Hepatic stellate cell (primary cell): ENCODE measurements at places on chromosomes 2 and 18.

DNA sequence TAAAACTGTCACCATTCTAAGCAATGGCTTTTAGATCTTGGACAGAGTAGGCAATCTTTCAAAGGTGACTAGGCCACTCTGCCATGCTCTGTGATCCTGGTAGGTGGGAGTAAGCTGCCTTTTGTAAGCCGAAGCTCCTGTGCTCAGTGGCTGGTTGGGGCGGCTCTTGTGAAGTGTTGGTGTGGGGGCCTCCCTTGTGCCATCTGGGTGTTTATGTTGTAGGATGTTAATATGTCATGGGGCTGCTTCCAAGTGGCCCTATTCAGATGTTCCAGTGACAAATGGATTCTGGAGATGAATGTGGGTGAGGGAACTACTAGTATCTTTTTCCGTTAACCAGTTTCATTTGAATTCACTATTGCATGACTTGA, 116.8 kb upstream of the SPRED2 start:
- DNase-seq, result no peak

DNA sequence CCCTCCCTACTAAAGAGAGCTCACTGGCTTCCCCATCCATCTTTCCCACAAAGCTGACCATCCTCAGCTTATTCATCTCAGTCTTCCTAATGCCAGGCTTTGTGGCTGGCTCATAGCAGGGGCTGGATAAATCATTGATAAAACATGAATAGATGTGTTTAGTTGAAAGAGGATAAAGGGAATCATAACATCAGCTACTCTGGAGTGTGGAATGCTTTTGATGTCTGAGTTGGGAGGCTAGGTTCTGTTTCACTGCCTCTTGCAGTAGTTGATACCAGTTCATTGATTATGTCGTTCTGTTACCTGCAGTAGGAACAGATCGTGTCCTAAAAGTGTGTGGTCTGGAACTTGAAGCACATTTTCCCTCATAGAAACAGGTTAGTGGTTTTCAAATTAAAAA, 66.3 kb upstream of the HK2 start:
- no peak for DNase-seq

GRCh38 chr18:75089748-75090327, 119.1 kb downstream of the PTGR3 start:
- DNase-seq, result no peak

- no peak for DNase-seq
Measured at GRCh38 chr18:57052759-57053158, 94.1 kb upstream of the BOD1L2 start.

GRCh38 chr18:59024829-59025228, 114.9 kb upstream of the SEC11C start:
- peak; percentile 45 for DNase-seq

GRCh38 chr2:102355526-102356380, at the start of gene IL18R1:
IL18R1 (plus strand) TSS chr2:102355796; CDS start chr2:102362661, 6,865 bp downstream.
- DNase-seq, result peak; percentile 60

DNA sequence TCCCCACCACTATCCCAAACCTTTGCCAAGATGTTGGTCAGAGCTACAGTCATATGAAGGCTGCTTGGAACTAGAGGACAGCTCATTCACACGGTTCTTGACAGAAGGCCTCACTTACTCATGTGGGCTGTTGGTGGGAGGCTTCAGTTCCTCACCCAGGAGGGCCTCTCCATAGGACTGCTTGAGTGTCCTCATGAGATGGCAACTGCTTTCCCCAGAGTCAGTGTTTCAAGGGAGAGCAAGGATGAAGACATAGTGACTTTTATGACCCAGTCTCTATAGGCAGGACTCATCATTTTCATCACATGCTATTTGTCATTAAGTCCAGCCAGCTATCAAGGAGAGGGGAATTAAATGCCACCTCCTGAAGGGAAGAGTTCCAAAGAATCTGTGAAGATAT, 33.4 kb upstream of the OLA1 start:
- DNase-seq, result no peak
